ENCODE measurements at places on chromosomes 3 and 15.

GRCh38 chr3:38500688-38501417, 4.7 kb downstream of the EXOG start:
- DNase-seq = no peak

GRCh38 chr15:78208887-78209645, 25.3 kb downstream of the ACSBG1 start:
- no peak for DNase-seq

- no peak for DNase-seq
These were observed 15.2 kb downstream of the CA12 start for GRCh38 chr15:63366451-63366850.

DNA sequence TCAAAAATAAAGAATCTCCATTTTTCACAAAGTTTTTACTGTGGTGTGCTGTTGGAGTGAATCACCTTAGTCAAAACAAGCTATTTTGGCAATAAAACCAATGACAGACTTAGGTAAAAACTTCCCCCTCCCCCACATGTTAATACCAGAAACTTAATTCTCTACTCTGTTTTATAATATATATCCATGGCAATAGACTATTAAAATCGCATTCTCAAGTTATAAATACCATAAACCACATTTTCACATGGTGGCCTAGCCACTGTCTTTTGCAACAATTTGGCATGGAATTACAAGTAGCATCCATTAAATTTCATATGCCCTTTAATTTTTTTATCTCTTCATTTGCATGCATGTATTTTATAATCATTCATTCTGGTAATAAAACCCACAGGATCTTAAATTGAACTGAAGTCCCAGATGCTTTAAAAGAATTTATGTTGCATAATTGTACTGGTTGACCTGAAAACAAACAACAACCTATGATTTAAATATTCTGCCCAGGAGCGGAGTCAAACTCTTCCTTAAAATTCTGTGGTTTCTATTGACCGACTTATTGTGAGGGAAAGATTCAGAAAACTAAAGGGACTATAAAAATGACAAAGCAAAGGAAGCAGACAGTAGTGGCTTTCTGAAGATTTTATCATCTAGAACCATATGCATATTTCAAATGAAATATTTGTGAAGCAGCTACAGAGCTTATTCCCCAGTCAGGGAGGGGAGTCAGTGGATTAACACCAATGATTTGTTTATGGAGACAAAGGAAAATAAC, 229.0 kb upstream of the TBL1XR1 start:
- no peak for DNase-seq

DNA sequence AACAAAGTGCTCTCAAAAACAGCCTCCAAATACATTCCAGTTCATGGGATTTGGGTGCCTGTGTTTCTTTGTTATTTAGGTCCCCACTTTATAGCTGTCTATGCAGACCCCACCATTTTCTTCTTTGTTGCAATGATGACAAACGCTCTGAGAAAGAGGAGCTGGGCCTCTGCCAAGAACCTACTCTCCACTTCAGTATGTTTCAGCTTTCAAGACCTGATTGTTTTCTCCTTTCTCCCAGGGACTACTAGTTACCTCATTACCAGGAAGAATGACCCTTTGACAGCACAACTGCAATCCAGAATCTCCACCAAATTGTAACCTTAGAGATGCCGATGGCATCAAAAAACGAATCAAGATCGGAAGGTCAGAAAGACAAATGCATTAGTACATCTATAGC, 236.8 kb downstream of the MEIS2 start:
- no peak for DNase-seq

- no peak for DNase-seq
These were observed 80.1 kb downstream of the CCNL1 start for GRCh38 chr3:157079676-157080369.

GRCh38 chr3:150623945-150624344, 20.8 kb downstream of the SELENOT start:
- no peak for DNase-seq

DNA sequence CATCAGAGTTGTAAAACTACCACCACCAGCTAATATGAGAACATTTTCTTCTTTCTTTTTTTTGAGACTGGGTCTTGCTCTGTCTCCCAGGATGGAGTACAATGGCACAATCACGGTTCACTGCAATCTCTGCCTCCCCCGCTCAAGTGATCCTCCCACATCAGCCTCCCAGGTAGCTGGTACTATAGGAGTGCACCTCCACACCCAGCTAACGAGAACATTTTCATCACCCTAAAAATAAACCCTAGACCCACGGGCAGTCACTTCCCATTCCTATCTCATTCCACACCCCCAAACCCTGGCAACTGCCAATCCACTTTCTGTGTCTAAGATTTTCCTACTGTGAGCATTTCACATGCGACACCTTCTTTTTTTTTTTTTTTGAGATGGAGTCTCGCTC, 130.9 kb downstream of the ATP10A start:
- DNase-seq = no peak

GRCh38 chr15:34838282-34838681, 42.9 kb upstream of the ACTC1 start:
- no peak for DNase-seq

DNA sequence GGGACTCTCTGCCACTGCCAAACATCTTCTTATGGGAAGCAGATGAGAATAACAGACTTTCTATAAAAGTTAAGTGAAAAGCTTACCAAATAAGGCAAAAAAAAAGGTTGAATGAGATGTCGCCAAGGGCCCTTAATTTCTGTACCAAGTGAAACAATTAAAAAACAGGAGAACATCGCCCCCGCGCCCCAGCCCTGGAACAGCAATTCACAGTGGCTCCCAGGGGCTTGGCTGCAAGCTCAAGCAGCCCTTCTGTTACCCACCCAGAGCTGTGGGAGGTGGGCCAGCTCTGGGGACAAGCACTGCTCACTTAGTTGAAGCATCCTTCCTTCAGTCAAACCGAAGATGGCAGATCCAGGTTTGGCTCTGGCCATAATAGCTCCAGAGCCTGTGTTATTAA, 208.0 kb downstream of the ERC2 start:
- DNase-seq = no peak

DNA sequence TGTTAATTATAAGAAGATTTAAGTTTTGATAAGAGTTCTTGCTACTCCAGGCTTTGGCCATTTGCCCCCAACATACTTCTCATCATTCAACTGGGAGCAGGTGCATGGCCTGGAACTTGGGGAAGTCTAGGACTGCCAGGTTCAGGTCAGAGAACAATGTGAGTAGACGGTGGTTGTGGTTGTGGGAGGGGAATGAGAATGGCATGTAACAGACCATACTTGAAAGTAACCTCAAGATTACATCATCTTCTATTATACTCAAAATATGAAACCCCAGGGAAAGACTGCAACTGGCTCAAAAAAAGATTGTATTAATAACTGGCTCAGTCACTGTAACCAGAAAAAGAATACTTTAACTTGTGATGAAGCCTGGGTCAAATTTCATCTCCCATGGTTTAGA, 364.9 kb upstream of the DPPA4 start:
- no peak for DNase-seq

DNA sequence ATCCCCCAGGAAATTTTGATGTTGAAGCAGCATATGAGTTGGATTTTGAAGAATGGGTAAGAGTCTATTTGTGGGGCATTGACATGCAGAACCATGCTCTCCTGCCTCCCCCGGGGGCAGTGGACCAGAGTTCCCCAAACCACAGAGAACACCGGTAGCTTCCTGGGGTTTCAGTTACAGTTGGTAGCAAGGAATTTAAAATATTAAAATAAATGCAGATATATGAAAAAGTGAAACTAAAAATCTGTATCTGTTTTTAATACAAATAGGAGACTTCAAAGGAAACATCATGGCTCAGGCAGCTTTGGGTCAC, 37.4 kb downstream of the SLC9A9 start:
- DNase-seq = no peak

DNA sequence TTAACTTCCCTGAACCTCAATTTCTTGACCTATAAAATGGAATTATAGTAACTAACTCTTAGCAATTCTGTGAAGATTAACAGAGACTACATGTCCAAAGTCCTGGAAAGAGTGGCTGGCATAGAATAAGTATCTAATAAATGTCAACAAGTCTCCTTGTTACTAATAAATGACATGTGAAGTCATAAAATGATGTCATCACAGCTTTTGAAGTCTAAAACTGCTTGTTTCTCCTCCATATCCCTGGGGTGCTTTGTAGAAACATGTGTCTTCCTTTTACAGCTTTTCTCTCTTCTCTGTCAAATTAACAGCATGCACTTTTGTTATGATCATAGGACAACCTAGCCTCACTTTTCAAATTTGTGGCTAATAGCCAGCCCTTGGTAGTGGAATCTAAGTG, 510.2 kb downstream of the NTRK3 start:
- DNase-seq = no peak

DNA sequence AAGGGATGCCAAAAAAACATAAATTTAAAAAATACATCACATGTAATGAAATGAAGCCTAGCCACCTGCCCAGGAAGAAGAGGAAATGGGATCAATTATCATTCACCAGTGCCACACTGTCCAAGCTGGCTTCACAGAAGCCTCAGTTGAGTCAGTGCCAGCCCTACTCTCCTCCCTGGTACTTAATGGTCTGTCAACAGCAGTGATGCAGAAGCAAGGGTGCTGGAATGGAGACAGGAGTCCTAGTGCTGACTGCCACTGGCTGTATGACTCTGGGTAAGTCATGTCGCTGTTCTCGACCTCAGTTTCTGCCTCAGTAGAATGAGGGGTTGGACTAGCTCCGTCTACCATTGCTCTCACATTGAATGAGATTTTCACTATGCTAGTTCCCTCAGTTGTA, 78.5 kb upstream of the LARS2 start:
- DNase-seq = no peak

DNA sequence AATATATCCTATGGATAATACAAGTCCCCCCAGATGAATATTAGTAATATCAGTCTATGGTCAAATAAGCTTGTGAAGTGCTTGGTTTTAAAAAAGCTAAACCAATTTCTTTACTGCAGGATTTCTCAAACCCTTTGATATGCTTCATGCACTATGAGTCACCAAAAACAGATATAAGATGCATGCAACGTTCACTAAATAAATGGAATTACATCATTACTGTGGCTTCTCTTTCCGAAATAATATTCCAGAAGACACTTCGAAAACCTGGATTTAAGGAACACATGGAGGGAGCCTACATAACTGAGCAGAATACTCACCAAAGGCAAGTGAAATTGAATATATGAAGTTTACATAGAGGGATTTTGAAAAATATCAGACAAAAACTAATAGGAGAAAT, 126.3 kb upstream of the ABI3BP start:
- no peak for DNase-seq

GRCh38 chr3:188901126-188901525, 270.6 kb upstream of the TPRG1 start:
- DNase-seq = no peak

- DNase-seq = no peak
These were observed 84.5 kb upstream of the SETMAR start for GRCh38 chr3:4218456-4219226.

GRCh38 chr3:4736284-4736861, 242.9 kb upstream of the BHLHE40 start:
- no peak for DNase-seq

DNA sequence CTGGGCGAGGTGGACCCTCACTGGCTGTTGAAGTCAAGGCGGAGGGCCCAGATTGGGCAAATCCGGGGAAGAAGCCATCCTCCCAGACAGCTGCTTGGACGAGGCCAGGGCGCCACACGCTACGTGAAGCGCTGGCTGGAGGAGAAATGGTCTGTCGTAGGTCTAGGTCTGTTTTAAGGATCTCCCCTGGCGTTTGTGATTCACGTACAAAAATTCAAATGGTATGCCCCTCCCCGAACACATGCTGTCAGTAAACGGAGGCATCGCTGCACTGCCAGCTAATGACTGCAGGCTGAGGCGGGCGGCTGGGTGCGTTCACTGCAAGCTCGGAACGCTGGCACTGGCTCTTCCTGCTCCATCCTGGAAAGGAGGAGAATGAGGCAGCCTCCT, 69.9 kb downstream of the EPHB3 start:
- DNase-seq = no peak

GRCh38 chr3:153277029-153277428, 115.0 kb downstream of the RAP2B start:
- no peak for DNase-seq

DNA sequence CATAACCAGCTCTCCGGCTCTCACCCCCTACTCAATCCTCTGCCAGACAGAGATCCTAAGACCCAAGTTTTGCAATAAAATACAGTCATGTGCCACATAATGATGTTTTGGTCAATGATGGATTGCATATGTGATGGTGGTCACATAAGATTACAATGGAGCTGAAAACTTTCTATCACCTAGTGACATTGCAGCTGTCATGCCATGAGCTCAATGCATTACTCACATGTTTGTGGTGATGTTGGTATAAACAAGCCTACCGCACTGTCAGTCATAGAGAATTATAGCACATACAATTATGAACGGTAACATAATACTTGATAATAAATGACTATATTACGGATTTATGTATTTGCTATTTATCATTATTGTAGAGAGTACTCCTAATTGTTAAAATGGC, 26.9 kb upstream of the SAMMSON start:
- no peak for DNase-seq

DNA sequence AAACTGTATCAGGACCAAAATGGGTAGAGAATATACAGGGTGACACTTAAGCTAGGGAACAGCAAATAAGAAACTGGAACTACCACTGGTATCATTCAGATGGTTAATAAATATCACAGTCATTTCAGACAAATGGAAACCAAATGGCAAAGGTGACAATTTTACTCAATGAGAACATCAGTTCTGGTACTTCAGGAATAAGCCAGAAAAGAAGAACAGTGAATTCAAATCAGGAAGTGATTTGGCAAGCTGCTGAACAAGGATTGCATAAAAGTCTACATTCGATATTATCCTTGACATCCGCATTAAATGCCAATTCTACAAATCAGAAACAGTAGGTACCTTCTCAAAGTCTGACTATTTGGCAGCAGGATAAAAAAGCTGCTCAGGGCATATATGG, 23.5 kb upstream of the STIMATE start:
- DNase-seq = no peak

GRCh38 chr3:117743993-117744392, 1034.4 kb downstream of the TUSC7 start:
- DNase-seq = no peak

- DNase-seq = no peak
These were observed 46.3 kb downstream of the DHX30 start for GRCh38 chr3:47849186-47849698.

DNA sequence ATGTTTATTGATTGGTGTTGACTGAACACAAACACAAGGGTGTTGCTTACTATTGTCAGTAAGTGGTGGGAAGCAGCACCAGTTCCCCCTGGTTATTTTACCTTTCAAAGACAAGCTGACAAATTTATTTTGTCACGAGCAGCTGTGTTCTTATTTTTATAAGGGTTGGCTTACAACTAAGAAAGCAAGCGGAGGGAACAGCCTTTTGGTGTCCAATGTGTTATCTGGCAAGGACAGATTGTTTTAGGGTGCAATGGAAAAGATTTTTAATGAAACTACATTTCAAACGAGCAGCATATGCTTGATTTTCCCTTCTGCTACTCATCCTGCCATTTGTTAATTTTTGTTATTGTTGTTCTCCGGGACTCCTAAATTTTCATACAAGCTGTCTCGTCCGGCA, 920.6 kb upstream of the CFAP20DC start:
- DNase-seq = no peak

- DNase-seq = no peak
These were observed 267.3 kb upstream of the TBL1XR1 start for GRCh38 chr3:177464392-177465256.

- DNase-seq = no peak
These were observed 11.6 kb downstream of the ETV5 start for GRCh38 chr3:186097317-186097662.

Data from activated T-helper 1 cell treated with anti-CD3 and anti-CD28 coated beads, Interleukin-2, amount 50 U/mL, for 16 hours (primary cell).